ENCODE measurements at places on chromosomes 11 and 22. TPM values are rescaled to one million over a fixed set of nuclear protein-coding genes. Genes with fewer than 3 reads are reported as not detected.

The H19 gene
- 209 TPM for total RNA-seq

The FGF19 gene
- total RNA-seq: not detected

The LRRC32 gene
- 56.0 TPM for total RNA-seq

GRCh38 chr11:27148506-27148905 is 107.9 kb downstream of the BBOX1 start:
- DNase-seq: no peak

DNA sequence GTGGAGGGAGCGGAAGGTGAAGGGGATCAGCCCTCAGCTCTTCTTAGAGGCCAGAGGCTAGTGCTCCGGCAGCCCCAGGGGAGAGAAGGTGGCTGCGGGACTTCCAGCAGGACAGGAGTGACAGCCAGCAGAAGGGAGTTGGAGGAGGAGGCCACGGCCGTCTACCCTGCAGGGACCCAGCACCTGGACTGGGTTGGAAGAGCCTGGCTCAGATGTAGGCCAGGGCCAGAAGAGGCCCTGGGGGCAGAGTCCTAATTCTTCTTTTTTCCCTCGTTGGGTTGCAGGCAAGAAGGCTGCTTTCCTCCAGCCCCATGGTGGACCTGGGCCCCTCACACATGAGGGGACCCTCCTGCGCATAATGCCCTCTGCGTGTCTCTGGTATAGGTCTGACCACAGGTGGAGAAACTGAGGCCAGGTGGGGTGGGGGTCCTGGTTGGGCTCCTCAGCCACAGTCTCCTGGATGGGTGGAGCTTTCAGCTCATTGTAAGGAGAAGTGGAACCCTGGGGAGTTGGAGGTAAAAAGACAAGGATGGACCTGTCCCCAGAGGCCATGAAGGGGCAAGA is 2.3 kb upstream of the MCAM start:
- DNase-seq: no peak

DNA sequence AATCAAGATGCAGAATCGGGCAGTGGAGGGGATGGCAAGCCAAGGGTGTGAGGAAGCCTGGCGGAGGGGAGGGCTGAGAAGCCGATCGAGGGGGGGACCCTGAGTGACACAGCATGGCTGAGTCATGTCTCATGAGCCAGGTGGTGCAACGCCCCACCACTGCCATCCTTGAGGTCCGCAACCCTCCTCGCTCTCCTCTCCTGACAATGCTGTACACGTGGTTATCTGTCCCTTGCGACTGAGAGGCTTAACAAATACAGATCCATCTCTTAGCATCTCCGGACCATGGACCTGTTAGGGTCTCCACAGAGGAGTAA is 14.2 kb downstream of the SLC22A12 start:
- DNase-seq: no peak

- DNase-seq: no peak
These were observed 4.5 kb downstream of the GSTT2 start for GRCh38 chr22:23984430-23984829.

DNA sequence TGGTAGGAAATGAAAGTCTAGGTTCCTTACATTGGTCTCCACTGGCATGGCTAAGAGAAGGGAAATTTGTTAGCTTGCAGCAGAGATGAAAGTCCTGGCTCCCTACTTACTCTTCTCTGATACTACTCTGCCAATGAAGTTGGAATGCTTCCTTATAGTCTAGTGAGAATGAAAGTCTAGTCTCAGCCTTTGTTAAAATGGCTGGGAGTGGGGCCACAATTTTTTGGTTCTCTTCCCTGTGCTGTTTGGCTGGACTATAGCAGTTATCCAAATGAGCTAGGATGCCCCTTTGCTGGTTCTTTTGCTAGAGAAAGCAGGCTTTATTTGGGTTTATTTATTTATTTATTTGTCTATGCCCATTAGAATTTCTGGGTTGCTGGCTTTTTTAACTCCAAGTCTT is 414.3 kb downstream of the AASDHPPT start:
- DNase-seq: no peak

DNA sequence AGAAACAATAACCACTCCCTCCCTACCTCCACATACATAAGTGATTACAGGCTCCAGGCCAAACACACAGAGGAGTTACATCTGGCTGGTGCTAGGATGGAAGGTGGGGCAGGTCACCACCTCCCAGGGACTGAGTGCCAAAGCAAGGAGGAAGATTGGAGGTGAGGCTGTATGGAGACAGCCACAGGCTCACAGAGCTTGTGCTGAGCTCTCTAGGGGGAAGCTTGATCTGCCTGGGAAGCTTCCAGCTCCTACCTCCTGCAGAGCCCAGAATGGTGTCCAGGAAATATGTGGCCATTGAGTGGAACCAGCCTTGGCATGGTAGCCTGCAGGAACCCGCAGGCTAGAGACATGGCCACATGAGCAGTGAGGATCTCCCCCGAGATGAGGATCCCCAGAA is 3.6 kb upstream of the MED15 start:
- DNase-seq: no peak

DNA sequence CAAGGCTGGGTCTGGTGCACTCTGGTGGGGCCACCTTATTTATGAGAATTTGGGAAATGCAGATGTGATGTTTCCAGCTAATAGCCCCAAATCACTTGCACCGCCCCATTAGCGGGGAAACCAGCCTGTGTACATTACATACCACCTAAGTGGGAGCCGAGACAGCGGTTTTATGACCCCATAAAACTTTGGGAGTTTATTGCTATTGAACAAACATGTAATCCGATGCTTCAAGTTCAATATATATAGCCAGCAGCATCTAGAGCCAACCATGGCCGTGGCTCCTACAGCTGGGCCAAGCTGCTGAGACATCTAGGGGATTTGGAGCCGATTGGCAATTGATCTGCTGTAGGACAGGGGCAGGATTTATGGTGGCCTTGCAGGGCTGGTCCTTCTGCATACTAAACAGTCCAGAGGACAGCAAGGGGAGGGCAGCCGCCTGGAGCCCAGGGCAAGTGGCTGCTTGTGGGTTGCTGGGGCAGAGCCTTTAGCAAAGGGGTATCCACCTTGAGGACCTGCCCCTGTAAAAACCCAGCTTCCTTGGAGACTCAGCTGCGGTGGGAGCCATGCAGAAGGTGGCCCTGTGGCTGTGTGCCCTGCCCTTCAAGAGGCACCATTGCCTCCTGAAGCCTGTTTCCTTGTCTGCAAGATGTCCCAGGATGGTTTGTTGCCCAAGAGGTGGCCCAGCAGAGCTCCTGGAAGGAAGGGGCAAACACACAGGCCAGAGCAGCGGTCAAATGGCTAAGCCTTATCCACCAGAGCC is 47.9 kb upstream of the CCDC188 start:
- no peak for DNase-seq

DNA sequence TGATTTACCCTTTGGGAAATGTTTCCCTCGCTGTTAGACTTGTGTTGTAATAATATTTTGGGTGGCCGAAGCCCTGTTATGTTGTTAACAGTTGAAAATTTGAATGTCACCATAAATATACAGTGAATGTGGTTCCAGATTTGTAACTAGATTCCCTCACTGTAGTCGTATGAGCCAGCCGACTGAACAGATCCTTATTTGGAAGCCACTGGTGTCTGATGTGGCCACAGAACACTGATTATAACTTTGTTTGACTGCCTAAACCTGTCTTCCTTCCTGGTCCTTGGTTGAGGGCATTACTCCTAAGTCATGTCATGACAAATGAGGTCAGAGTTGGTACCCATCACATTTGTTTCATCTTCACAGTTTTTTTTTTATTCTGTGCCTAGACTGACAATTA is 45.4 kb downstream of the YAP1 start:
- no peak for DNase-seq

GRCh38 chr11:61545341-61545740 is 35.5 kb downstream of the SYT7 start:
- no peak for DNase-seq

DNA sequence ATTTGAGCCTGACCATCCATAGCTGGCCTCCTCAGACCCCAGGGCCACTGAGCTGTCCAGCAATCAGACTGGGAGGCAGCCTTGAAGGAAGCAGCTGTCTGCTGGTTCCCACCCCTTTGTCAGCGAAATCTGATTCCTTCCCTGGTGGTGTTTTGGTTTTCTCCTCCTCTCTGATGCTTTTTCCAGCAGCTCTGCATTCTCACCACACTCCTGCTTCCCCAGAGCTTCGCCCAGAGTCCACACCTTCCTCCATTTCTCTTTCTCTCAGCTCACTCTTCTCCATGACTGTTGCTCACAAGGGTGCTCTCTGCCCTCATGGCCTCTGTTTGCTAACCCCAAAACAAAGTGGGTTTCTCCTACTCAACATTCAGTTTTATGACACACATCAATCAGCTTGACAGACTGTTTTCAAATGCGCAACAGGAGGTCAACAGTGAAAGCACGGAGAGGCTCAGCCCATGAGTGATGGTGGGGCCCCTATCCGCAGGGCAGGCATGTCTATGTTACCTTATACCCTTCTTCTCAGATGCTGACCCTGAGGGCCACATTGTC is 130.6 kb upstream of the MTNR1B start:
- no peak for DNase-seq

GRCh38 chr11:116033931-116034553 is 529.8 kb upstream of the CADM1 start:
- no peak for DNase-seq

DNA sequence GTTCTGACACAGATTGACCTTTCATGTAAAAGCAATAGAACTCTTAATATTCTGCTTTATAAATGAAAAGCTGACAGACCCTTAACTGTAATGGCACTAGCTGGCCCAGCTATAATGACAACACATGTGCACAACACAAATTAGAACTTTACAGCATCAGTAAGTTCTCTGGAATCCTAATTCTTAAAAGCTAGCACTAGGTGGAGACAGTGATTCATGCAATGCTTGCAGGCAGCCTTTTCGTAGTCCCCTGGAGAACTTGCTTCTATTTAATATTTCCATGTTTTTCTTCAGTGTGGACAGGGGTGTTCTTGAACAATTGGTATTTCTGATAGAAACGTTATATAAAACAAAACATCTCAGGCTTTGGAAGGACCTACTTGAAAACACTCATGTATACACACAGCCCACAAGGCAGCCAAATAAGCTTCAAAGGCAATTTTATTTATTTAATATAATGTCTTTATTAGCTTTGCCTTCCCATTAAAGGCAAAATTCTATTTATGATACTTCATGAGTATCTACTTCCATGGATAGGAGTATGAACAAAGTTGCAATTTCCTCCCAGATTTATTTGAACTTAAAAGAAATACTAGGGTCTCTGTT is 374.3 kb upstream of the MPPED2 start:
- no peak for DNase-seq

DNA sequence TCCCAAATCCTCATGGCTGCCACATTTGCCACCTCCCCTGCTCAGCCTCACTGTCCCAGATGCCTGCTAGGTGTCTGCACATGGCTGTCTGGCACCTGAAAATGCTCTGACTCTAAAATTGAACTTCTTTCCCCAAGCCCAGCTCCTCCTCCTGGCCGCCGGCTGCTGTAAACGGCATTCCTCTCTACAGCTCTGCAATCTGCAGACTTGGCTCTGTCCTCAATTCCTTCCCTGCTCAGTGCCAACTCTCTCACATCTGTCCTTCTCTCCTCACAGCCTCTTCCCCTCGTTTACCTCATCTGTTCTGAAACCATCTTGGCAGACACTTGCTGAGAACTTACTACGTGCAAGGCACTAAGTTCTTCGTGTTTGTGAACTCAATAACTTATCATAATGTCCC is 169.4 kb upstream of the SYT13 start:
- DNase-seq: no peak

- no peak for DNase-seq
These were observed 36.8 kb downstream of the BRD1 start for GRCh38 chr22:49790912-49791311.

DNA sequence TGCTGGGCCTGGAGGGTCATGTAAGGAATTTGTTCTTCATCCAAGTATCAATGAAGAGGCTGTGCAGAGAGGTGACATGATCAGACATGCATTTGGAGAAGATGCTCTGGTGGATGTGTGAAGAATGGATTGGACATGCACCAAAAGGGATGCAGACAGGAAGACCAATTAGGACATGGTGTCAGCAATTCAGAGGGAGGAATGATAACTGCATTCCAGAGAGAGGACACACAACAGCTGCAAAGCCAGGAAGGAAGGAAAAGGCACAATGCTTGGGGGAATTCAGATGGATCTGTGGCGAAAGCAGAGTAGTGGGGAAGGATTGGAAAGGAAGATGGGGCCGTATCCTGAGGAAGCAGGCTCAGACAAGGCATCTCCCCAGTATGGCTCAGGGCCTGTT is 5.2 kb upstream of the ARRB1 start:
- DNase-seq: no peak

GRCh38 chr22:27993201-27993635 is 74.2 kb upstream of the PITPNB start:
- peak; percentile 41 for DNase-seq

GRCh38 chr11:27621405-27622161 is 78.7 kb downstream of the BDNF start:
- no peak for DNase-seq

DNA sequence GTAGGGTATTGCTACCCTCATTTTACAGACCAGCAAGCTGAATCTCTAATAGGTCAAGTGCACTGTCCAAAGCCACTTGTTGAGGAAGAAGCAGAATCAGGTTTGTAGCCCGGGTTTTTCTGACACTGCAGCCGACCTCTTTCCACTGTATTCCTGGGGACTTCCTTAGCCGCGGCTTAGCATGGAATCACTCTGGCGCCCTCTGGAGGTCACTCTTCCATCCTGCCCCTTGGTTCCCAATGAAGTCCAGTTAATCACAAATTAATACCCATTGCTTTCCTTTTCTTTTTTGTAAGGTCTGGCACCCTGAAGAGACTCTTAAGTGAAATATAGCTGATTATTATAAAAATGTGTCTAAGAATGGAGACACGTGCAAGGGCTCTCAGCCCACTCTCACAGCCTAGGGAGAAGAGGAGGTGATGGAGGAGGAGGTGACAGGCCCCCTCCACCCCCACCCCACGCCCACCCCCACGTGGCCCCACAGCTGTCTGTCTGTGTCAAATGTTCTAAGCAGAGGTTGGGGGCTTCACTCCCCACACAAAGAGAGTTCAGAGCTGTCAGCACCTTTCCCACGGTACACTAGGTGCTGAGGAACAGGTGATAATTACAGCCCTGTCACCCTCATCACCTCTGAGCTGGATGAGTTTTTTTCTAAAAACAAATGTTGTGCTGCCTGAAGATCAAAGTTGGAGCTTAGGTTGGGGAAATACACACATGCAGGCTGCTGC is 57.7 kb upstream of the DRD2 start:
- peak; percentile 74 for DNase-seq

GRCh38 chr11:1772270-1773130 is 8.8 kb upstream of the CTSD start:
- no peak for DNase-seq

DNA sequence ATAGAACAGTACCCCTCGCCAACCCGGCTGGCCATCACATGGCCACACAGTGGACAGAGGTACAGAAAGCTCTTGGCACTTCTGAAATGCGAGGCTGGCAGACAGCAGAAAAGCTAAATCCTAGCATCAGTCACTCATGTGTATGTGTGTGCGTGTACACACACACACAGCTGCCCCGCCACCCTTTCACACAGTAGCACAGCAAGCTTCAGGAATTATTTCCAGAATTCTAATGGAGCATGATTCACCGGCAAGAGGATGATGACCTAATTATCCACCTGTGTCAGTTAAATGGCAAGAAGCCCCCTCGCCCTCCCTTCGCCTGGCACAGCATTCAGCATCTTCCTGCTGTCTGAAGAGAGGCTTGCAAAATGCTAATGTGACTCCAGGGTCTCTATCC is 336.0 kb downstream of the SHANK2 start:
- DNase-seq: no peak
